ENCODE measurements at places on chromosomes 7 and 10.

GRCh38 chr7:139674341-139674740 is 103.5 kb downstream of the HIPK2 start:
- DNase-seq = no peak

- no peak for DNase-seq
Measured at GRCh38 chr10:125757742-125758141, 17.9 kb downstream of the MMP21 start.

- DNase-seq = no peak
Measured at GRCh38 chr10:21449288-21449966, 76.1 kb downstream of the SKIDA1 start.

GRCh38 chr10:14838582-14839304 is 637 bp downstream of the HSPA14 start:
- peak; percentile 87 for DNase-seq

- no peak for DNase-seq
Measured at GRCh38 chr10:68666280-68666760, 54.7 kb upstream of the CCAR1 start.

- peak; percentile 37 for DNase-seq
Measured at GRCh38 chr10:114437473-114438292, 33.4 kb upstream of the AFAP1L2 start.

- no peak for DNase-seq
Measured at GRCh38 chr7:51292596-51292995, 24.0 kb downstream of the COBL start.

DNA sequence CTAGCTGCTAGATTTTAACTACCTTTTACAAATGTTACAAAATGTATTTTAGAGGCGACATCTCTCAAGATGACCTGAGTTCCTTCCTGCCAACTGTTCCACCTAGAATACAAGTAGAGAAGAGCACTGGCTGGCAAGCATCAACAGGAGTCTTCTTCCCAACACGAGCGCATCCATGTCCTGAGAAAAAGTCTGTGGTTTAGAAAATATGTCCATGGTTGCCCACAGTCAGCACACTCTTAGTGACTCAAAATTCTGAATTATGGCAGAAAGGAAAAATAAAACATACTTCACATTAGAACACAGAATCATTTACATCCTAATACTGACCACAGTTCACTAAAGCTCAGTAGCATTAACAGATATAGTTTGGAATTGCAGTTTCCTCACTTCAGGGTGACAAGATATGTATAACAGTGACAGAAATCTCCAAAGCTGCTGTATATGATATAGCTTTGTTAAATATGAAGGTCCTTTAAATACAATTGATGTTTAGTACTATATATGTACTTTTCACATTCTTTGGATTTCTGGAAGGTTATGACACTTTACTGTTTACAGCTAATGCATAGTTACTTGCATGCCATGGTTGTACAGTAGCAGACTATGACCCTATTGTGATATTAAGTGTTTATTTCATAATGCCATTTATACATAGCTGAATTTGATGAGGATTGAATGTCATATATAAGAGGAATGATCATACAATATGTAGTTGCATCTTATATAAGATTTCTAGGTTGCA is 327.1 kb downstream of the GFRA1 start:
- DNase-seq = no peak

- DNase-seq = no peak
Measured at GRCh38 chr10:69616358-69616757, 13.7 kb upstream of the FAM241B start.

DNA sequence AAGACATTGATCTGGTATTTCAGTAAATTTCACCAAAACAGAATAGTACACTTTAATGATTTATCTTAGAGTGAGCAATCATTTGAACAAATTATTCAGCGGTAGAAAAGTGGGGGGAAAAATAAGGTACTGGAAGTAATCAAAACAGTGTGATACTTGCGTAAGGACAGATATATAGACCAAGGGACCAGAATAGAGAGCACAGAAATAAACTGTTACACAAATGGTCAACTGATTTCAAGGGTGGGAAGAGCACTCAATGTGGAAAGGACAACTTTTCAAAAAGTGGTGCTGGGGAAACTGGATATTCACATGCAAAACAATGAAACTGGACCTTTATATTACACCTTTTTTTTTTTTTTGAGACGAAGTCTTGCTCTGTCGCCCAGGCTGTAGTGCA is 119.9 kb downstream of the NRBF2 start:
- no peak for DNase-seq

GRCh38 chr10:124943301-124944092 is 1.6 kb downstream of the ZRANB1 start:
- no peak for DNase-seq

Data from eye (tissue), 1 donor.